ENCODE measurements at places on chromosomes 6 and 20.

- DNase-seq: no peak
These were observed 211.4 kb downstream of the FOXC1 start for GRCh38 chr6:1821164-1821512.

GRCh38 chr20:11205769-11206362 lies 532.1 kb upstream of the JAG1 start:
- no peak for DNase-seq

- DNase-seq: no peak
These were observed 43.1 kb downstream of the ALDH5A1 start for GRCh38 chr6:24537771-24538385.

DNA sequence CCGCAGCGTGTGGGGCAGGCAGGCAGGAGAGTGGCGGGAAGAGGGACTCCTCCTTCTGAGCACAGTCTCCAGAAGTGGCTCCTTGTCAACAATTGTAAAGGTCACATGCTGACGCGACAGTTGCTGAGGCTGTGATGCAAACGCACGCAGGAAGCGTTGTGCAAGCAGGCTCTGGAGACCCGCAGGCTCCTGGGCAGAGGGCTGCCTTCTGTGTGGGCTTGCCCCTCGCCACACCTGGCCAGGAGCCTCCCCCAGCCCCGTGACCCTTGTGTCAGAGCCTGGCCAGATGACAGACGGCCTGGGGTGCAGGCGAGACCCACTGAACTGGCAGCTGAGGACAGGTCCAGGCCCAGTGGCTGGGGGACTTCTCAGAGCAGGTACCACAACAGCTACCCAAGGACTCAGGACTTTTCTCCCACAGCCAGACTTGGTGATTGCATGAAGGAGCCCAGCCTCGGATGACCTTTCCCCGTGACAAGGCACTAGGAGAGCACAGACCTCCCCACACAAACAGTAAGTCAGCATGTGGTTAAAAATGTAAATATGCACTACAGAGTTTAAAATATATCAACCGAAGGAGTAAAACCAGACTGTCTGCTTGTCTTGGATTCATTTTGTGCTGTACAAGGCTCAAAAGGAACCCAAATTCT lies 222.1 kb upstream of the RREB1 start:
- DNase-seq: no peak

GRCh38 chr6:38078671-38079070 lies 259.1 kb downstream of the ZFAND3 start:
- no peak for DNase-seq

- DNase-seq: no peak
These were observed 69.3 kb upstream of the FRMD1 start for GRCh38 chr6:168148231-168148849.

- DNase-seq: no peak
These were observed 56.3 kb downstream of the HLA-DPB1 start for GRCh38 chr6:33132081-33132524.

DNA sequence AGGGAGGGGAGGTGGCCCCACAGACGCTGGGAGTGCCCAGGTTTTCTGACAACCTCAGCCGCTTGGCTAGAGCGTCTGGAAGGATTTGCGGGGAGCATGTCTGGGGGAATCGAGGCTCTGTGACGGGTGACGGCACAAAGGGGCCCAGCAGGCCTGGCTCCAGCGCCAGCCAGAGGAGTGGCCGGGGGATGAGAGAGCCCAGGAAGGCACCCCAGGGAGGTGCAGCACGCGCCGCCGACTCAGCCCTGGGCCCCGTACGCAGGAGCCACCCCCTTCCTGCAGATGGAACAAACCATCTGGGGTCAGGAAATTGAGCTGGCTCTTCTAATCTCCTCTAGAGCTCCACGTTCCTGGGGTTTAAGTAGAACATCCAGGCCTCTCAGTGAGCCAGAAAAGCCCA lies 5.9 kb upstream of the SLCO4A1 start:
- DNase-seq: no peak

DNA sequence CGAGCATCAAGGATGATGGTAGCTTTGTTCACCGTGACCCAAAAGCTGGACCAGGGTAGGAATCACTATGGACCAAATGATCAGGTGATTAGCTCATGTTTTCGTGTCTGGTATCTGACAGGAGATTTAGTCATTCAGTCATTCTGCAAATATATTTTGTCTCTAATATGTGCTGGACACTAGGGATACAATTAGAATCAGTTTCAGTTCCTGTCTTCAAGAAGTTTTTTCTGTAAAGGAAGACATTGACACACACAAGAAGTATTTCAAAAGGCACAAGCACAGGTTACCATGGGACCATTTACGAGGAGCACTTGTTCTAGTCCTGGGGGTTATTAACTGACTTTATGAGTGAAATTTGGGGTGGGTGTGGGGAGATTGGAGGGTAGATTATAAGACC lies 244.9 kb downstream of the HIVEP2 start:
- DNase-seq: no peak

GRCh38 chr6:50271266-50271665 lies 221.5 kb upstream of the DEFB112 start:
- DNase-seq: no peak

GRCh38 chr6:121732641-121733040 lies 297.2 kb downstream of the GJA1 start:
- no peak for DNase-seq

- DNase-seq: no peak
These were observed 32.1 kb downstream of the FAM83B start for GRCh38 chr6:54878718-54879117.

GRCh38 chr20:945841-946240 lies 29.7 kb upstream of the ANGPT4 start:
- no peak for DNase-seq

- no peak for DNase-seq
These were observed 177.9 kb downstream of the KIF16B start for GRCh38 chr20:16395366-16395765.

- DNase-seq: no peak
These were observed 52.1 kb downstream of the PLAGL1 start for GRCh38 chr6:143955971-143956370.

GRCh38 chr6:2891768-2892170 lies 11.3 kb downstream of the SERPINB9 start:
- DNase-seq: peak; percentile 57

GRCh38 chr6:43762966-43763695 lies 6.9 kb upstream of the VEGFA start:
- no peak for DNase-seq

DNA sequence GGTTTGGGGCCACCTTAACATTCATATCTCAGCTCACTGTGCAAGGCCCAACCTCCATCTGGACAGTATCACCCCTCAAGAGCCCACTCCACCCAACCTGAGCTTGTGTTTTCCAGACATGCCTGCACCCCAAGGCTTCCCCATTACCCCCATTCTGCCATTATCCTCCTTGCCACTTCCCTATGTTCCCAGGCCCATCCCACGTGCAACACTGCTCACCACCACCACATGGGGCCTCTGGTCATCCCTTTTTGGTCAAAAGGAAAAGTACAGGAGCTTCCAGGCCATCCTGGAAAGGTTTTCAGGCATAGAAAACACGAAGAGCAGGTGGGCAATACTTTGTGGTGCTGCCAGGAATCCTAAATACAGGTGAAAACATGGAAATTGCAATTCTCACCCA lies 140.3 kb downstream of the SYNDIG1 start:
- DNase-seq: no peak

DNA sequence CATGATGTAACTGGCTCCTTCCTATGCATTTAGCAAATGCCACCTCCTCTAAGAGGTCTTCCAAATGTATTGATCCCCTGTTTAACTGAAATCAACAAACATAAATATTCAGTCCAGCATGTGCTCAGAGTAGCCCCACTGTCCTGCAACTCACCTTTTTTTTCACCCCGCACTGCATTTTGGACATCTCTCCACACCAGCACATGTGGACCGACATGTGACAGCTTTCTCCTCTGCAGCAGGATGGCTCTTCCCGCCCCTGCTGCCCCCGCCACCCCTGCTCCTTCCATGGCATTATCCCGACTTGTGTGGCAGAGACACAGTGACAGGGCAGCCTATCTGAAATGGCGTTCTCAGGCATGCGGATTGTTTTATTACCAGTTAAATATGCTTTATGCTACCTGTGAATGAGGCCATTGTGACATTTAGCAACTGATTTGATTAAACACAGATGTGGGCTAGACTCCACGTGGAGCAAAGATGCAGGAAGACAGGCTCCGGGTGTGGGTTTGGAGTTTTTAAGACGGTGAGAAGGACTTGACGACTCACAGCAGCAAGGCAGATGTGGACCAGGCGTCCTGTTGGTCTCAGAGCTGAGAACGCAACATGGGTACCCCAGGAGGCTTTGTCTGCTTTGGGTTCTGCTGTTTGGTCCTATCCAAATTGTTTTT lies 161.2 kb downstream of the EYA2 start:
- DNase-seq: no peak
